ENCODE measurements at places on chromosomes 3 and 15. TPM values are rescaled to one million over a fixed set of nuclear protein-coding genes. Genes with fewer than 3 reads are reported as not detected.
A peak's percentile ranks its signal among the peaks of the same experiment; 100 is the strongest.

GRCh38 chr3:64417816-64418215 is 192.6 kb upstream of the PRICKLE2 start:
- DNase-seq, result no peak

- peak; percentile 32 for DNase-seq
Observed at GRCh38 chr3:9769426-9770275, at the start of gene CAMK1. TSS of gene CAMK1 (minus strand) at chr3:9769947. CDS start at chr3:9767749, 2,198 bp downstream.

DNA sequence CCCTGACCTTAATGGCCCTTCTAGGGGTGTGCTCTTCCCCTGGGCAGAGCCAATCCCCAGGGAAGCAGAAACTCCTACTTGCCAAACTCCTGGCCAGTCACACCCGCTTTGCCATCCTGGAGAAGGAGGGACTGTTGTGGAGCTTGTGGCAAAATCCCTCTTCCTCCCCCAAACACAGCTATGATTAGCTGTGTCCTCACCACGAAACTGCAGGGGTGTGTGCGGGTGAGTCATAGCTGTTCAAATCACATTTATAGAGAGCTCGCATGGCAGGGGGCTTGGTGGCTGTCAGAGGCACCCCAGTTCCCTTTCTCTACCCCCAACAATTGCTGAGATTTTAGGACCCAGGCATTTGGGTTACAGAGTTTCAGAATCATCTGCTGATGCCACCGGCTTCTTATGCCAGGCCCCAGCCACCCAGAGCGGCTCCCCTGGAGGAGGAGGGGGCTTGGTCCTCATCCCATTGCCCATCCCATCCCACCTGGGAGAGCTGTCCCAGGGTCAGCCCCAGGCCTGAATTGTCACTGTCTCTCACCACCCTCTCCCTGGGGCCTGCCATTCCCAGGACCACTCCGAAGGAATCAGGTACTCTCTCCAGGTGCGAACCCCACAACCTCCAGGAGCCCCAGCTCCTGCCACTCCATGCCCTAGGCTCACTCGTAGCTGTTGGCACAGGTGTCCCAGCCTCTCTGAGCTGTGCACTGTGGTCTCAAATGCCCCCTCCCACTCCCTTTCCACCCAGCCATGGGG is 28.8 kb upstream of the MAGEF1 start:
- DNase-seq, result no peak

DNA sequence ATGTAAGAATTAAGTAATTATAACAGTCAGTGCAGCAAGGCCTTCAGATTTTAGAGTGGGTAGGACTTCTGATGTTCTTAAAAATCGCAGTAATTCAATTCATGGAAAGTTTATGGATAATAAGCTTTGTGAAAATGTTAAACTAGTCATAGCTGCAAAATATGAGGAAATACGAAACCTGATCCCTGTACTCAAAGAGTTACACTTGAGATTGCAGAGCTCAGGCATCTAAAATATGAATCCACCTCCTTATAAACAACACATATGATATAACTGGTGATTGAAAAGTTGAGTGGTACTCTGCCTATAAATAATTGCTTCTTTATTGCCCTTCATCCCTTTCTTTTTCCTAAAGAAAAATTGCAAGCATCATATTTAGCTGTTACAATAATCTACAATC is 473.3 kb downstream of the OTOL1 start:
- DNase-seq, result no peak

- no peak for DNase-seq
Observed at GRCh38 chr3:23519314-23520208, 286.2 kb upstream of the UBE2E1 start.

- no peak for DNase-seq
Observed at GRCh38 chr15:39828374-39828931, 45.8 kb upstream of the FSIP1 start.

DNA sequence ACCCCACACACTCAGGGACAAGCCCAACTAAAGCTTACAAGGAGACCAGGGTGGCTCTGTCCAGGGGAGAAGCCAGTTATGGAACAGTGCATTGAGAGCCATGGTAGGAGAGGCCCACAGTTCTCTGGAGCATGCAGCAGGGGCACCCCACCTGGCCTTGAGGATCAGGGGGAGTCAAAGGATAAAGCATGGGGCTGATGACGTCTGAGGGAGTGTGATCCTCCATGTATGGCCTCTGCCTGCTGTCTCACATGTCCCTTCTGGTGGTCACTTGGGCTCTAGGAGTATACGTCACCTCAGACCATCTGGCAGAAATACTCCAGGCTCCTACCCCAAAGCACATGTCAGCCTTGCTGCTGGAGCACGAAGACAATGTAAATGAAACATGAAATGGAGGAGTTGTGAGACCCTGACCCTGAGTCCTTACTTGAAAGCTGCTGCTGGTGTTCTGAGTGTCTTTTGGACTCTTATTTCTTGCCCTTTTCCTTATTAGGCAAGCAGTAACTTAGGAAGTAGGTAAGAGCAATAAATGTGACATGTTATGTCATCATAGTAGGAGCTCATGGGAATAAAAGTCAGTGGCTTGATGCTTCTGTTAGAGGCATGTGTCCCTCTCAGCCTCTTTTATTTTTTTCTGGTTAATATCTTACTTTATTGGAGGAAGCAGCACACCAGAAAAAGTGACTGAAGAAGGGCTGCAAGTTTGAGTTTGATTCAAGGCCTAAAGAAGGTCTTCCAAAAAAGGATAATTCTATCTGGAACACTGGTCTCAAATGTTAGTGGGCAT is 15.5 kb downstream of the SRPRB start:
- DNase-seq, result no peak

- no peak for DNase-seq
Observed at GRCh38 chr15:78841891-78842290, 30.6 kb upstream of the ADAMTS7 start.

- peak; percentile 30 for DNase-seq
Observed at GRCh38 chr15:62071711-62072308, 5.0 kb downstream of the C2CD4A start.

- DNase-seq, result no peak
Observed at GRCh38 chr15:79381593-79381992, 50.5 kb upstream of the MINAR1 start.

GRCh38 chr15:70025413-70026296 is 72.1 kb downstream of the TLE3 start:
- DNase-seq, result no peak

DNA sequence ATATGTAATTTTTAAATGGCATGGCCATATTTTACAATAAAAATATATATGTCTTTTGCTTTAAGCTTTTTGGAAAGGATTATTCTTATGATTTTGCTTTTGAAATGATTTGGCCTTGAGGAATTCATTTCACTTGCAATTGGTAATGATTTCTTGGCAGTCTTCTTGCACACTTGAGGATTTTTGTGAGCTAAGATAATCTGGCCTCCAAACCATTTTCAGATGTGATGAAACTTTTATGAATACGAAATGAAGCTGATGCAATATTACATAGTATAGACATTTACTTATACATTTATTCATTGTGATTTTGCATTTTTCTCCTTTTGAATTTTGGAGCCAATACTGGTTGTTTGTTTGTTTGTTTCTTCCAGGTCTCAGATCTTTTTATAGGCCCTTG is 6.4 kb upstream of the SH2D7 start:
- DNase-seq, result no peak

- DNase-seq, result no peak
Observed at GRCh38 chr3:94136133-94136532, 73.3 kb downstream of the NSUN3 start.

- no peak for DNase-seq
Observed at GRCh38 chr3:72692990-72693389, 155.3 kb downstream of the SHQ1 start.

- no peak for DNase-seq
Observed at GRCh38 chr15:91209726-91210125, 109.7 kb downstream of the SV2B start.

RAB7A gene
- 206 TPM for polyA plus RNA-seq

THSD4 gene
- polyA plus RNA-seq, result not detected

DNAH1 gene
- 1.0 TPM for polyA plus RNA-seq

SPATA16 gene
- polyA plus RNA-seq, result not detected

HDC gene
- polyA plus RNA-seq, result not detected

KCNMB3 gene
- polyA plus RNA-seq, result not detected

IMPG2 gene
- not detected for polyA plus RNA-seq

GTF2E1 gene
- polyA plus RNA-seq, result 14.3 TPM

CPN2 gene
- not detected for polyA plus RNA-seq

GOLGA8R gene
- polyA plus RNA-seq, result not detected

GCNT3 gene
- polyA plus RNA-seq, result not detected

OXTR gene
- 0.05 TPM for polyA plus RNA-seq
